ENCODE measurements at places on chromosomes 6 and 20.
A peak's percentile ranks its signal among the peaks of the same experiment; 100 is the strongest.

DNA sequence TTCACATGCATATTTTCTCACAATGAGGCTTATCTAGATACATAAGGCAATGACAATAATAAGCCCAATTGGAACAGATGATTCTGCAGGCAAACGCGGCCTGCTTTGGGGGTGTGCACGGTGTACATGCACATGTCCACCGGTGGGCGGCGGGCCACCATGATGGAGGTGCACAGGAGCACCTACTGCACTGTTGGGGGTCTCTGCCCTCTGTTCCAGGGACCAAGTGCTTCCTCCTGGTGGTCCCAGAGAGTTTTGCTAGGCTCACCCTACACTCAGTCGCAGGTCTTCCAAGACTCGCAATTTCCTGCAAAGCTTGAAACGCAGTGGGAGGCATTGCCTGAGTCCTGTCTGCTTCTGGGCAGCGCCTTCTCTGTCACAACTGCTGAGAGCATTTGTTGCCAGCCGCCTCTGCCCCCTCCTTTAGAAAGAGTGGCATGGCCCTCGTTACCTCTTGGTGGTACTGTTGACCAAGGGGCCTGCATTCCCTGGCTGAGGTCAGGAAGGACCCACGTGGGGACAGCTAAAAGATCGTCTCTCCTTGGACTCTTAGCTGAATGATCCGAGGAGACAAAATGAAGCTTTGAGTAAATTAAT, 135.3 kb downstream of the ERMARD start:
- no peak for DNase-seq

DNA sequence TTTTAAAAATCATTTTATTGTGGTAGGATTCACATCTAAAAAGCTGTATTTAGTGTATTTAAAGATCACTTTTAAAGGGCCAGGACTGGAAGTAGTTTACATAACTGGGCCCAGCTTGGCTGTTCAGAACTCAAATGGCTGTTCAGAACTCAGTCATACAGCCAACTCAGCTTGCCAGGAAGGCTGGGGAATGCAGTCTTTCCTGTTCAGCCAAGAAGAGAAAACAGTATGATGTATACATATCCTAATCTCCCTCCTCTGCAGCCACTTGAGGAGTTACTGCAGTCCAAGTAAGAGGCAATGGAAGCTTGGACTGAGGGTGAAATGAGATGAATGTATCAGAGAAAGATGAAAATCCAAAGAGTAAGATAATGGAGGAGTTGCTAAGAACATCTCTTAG, 24.6 kb downstream of the DSTN start:
- DNase-seq = no peak

DNA sequence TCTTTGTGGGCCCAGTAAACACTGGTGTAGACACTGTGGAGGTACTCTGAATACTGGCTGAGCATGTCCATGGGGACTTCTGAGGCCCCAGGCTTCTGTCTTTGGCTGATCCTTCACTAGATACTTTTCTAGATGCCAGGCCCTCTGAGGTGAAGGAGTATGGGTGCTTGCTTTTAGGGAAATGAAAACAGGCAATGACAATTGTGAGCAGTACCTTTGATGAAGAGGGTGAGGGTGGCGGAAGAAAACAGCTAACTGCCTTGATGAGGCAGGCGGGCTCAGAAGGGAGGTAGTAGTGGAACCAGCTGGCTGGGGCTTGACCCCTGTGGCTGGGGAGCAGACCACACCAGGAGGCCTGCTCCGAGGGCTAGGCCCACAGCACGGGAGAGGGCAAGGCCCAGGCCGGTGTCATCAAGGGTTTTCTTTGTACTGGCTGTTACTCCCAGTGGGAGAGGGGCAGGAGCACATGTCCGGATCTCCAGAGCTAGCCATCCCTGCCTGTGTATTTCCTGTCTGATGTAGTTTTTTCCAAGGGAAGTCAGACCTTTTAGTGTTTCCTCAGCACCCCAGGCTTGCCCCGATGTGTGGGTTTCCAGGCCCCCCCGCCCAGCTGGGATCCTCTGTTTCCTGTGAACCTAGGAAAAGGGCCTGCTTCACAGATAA, 3.9 kb downstream of the PLCG1 start:
- DNase-seq = no peak

DNA sequence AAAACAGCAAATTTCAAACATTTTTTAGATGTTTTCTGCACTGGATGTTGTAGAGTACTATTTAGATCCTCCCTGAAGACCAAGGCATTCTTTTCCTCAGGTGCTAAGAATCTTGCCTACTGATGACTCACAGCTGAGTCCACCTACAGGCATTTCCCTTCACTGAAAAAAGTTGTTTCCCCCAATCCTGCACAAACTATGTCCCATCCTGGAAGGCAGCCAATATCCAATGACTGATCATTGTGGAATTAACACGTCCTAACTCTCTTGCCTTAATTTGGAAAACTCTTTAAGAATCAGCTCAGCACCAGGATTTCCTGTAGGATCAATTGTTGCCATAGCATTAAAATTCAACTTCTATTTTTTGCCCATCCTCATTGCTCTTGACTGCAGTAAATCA, 268.4 kb upstream of the IRAK1BP1 start:
- DNase-seq = no peak

DNA sequence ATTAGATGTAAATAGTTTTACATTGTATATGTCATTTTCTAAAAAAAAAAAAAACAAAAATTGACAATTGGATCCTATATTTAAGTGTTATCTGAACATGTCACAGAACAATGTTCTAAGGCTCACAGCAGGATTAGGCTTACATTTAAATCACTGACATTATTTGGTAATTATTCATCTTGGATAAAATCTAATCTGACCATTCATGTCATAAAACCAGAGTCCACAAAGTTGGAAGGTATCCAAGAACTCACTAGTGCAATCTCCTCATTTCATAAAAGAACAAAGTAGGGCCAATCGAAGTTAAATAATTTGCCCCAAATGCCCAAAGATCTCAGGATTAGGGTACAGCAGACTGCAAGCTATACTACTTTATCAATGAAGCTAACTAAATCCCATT, 73.0 kb downstream of the PDSS2 start:
- no peak for DNase-seq

DNA sequence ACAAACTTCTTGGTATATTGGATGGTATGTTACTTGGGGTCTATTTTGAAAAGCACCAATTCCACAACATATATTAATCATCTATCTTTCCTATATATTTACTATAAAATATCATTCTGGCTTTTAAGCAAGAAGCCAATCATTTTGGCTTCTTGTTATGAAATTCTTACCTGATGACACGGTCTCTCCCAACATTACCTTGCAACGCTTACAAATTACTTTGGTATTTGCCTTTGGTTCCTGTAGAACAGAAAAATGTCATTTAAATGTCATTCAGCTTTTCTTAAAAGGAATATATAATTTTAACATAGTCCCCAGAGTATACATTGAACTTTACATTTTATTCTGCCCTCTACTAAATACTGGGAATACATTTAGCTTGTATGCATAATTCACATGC, 27.4 kb downstream of the UBE3D start:
- no peak for DNase-seq

- no peak for DNase-seq
Observed at GRCh38 chr20:53222932-53223331, 250.8 kb downstream of the TSHZ2 start.

- DNase-seq = no peak
Observed at GRCh38 chr6:37285861-37286311, 27.9 kb upstream of the TMEM217 start.

- no peak for DNase-seq
Observed at GRCh38 chr20:22998476-22998875, 36.6 kb upstream of the SSTR4 start.

DNA sequence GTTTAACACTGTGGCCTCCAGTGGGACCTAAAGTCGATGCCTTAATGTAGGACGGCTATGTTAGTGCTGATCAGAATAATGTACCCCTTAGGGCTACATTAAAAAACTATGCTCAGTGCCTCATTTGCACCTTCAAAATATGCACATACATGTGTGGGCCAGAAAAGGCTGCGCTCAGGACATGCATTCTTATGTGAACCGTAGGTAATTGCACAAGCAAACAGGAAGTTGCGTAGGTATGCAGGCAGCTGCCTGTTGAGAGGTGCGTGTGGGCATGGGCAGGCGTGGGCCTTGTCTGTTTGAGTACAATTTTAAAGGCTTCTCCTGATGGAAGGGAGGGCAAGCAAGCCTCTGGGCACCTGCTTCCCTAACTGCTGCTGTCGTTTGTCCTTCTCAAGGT, 116.2 kb upstream of the JAG1 start:
- no peak for DNase-seq

- no peak for DNase-seq
Observed at GRCh38 chr6:33324125-33324524, 6.6 kb upstream of the ZBTB22 start.

DNA sequence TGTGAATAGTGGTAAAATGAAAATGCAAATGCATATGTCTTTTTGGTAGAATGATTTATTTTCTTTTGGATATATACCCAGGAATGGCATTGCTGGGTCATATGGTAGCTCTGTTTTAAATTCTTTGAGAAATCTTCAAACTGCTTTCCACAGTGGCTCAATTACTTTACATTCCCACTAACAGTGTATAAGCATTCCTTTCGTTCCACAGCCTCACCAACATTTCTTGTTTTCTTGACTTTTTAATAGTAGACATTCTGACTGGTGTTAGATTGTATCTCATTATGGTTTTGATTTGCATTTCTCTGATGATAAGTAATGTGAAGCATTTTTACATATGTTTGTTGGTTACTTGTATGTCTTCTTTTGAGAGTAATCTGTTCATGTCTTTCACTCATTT, 144.0 kb downstream of the SIM1 start:
- DNase-seq = no peak

- DNase-seq = no peak
Observed at GRCh38 chr20:19947611-19948264, 69.4 kb upstream of the NAA20 start.

- DNase-seq = peak; percentile 74
Observed at GRCh38 chr6:125153391-125154117, at the start of gene TPD52L1. TPD52L1 (plus strand) TSS chr6:125153773; CDS start chr6:125153952, 179 bp downstream.

DNA sequence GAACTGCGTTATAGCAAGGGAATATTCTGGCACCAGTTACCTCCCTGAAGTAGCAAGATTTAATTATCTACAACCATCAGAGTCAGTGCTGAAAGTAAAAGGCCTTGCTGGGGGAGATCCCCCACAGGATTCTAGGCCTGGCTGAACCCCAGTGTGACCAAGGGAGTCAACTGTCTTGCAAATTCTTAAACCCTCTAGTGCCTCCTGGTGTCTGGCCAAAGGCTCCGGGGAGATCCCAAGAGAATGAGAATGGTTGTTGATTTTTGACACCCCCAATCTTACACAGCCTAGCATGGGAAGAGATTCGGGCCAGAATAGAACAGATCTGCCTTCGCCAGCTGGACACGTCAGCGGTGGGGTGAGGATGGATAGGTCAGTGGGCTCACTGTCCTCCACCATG, 179.4 kb downstream of the ERMARD start:
- no peak for DNase-seq

- no peak for DNase-seq
Observed at GRCh38 chr6:38604700-38605099, 35.0 kb downstream of the BTBD9 start.

DNA sequence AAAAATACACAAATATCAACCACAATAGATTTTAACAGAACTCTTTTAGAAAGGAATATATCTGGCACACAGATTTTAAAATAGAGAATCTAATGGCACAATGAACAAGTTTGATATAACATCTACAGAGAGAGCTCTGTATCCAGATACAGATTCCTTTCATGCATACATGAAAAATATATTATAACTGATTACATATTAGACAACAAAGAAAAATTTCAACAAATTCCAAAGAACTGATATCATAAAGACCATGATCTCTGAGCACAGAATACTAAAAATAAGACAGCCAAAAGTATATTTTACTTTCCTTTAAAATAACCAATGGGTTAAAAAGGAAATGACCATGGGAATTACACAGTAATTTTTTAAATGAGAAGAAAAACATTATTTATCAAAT, 74.1 kb upstream of the MAP7 start:
- no peak for DNase-seq

GRCh38 chr6:129852257-129852858, 8.8 kb downstream of the TMEM244 start:
- DNase-seq = peak; percentile 48

GRCh38 chr20:12482661-12483060, 526.1 kb upstream of the SPTLC3 start:
- no peak for DNase-seq

GRCh38 chr6:150028799-150029198, 3.5 kb upstream of the RAET1L start:
- DNase-seq = no peak

DNA sequence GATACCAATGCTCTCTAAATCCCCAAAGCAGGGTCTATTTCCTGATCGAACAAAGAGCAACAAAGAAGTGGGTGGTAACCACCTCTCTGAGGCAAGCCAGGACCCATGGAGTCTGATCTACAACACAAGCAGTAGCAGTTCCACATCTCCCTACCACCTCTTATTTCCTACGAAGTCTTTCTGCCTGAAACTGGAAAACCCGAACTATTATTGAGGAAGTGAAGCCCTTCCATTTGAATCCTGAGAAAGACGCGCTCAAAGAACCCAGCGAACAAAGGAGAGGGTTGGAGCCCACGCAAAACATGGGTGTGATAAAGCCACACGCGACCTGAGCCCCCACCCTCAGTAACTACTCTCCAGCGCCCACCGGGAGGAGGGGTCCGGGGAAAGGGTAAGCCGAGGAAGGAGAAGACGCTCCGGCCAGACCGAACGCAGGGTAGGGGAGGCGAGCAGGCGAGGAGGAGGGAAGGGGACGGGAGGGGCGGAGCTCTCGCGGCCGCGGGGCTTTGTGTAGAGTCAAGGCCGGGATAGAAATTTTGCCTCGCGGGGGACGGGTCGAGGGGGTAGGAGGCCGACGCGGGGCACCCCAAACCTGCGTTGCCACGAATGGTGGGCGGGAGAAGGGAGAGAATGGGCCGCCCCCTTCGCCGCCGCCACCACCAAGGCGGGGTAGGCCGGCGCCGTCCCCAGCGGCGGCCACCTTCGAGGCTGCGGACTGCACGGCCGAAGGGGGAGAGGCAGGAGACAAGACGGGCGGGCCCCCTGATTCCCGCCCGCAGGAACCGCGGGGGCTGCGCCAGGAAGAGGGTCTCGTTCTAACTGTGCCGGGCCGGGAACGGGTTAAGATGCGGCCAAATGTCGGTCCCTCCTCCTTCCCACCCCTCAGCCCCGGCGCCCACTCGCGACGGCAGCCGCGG, 802 bp downstream of the HDAC2 start:
- DNase-seq = peak; percentile 63

DNA sequence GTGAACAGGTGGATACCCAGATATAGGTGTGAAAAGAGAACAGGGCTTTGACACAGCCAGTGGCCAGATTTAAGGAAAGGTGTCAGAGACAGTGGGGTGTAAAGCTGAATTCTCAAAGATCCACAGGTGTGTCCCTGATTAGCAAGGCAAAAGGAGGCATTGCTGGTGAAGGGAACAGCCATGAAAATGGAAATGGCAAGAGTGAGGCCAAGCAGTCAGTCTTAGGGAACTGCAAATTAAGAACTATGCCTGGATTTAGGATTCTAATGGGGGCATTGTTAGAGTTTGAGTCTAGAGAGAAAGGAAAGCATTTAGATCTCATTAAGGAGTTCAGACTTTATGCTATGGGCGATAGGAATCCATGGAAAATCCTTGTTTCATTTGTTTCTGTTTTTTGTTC, 789.2 kb downstream of the MAFB start:
- DNase-seq = no peak

- no peak for DNase-seq
Observed at GRCh38 chr6:122393351-122393896, 6.0 kb upstream of the HSF2 start.
